ENCODE measurements at places on chromosomes 6 and 20.

DNA sequence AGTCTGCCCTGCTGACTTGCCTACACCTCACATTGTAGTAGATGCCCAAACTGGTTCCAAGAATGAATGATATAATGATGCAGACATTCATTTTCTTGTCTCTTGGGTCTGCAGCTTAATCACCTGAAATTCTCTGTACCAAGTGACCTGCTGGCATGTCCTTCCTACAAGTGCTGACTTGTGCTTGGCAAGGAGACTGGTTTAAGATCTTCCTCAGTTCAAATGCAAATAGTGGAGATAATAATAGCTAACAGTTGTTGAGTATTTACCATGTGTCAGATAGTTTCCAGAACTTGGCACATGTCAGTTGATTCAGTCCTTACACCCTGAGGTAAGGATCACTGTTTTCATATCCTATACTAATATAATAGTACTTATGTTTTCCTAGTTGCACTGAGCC, 223.4 kb downstream of the SLC24A3 start:
- no peak for DNase-seq

DNA sequence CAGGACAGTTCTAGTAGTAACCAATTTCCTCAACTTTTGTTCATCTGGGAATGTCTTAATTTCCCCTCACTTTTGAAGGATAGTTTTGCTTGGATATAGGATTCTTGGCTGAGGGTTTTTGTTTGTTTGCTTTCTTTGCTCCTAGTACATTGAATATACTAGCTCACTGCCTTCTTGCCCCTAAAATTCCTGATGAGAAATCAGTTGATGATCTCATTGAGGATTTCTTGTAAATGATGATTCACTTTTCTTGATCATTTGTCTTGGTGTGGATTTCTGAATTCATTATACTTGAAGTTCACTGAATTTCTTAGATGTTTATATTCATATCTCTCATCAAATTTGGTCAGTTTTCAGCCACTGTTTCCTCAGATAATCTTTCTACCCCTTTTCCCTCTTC, 49.1 kb upstream of the PRDM1 start:
- peak; percentile 87 for DNase-seq

- DNase-seq: no peak
Measured at GRCh38 chr6:40610229-40610628, 23.1 kb upstream of the LRFN2 start.

GRCh38 chr6:12064131-12064530, 52.0 kb downstream of the HIVEP1 start:
- peak; percentile 79 for DNase-seq

DNA sequence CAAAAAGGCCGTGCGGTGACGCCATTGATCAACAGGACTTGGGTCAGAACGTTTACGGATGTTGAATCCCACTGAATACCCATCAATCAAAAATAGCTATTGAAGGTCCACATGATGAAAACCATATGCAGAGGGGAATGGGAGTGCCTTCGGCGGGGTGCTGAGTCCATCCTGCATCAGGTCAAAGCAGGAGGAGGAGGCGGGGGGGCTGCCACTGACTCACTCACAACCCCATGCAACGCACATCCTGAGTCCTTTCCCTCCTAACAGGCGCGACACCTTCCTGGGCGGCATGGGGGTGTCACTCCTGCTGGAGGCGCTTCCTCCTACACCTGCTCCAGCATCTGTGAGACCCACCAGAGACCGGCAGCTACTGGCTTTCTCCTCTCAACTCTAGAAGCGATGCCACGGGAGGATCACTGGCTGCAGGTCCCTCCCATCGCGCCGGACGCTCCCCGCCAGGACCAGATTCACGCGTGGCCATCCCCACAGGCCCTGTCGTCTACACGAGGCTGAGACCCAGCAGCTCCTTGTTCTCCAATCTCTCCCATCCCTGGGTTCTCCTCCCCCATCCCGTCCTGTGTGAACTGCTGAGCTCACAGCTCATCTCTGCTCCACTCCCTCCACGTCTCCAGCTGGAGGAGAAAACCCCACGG, 170.6 kb upstream of the THBS2 start:
- DNase-seq: no peak

- no peak for DNase-seq
Measured at GRCh38 chr6:64847396-64847795, 859.6 kb downstream of the EYS start.

DNA sequence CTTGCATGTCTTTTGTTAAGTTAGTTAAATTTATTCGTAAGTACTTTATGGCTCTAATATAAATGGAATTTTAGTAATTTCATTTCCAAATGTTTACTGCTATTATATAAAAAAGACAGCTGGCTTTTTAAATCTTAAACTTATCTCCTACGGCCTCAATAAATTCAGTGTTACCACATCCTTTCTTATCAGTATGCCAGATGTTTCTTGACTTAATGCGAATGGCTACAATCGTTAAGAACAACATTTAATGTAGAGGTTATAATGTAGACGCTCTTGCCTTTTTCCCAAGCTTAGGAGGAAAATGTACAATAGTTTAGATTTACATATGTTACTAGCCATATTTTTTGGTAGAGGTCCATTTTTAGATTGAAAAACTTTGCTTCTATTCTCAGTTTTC, 659.4 kb downstream of the TENT5A start:
- no peak for DNase-seq

- no peak for DNase-seq
Measured at GRCh38 chr20:37567331-37567665, 39.6 kb upstream of the BLCAP start.
